ENCODE measurements at places on chromosomes 12 and 14. TPM values are rescaled to one million over a fixed set of nuclear protein-coding genes. Genes with fewer than 3 reads are reported as not detected.

The VPS29 gene
- 82.1 TPM for total RNA-seq

DNA sequence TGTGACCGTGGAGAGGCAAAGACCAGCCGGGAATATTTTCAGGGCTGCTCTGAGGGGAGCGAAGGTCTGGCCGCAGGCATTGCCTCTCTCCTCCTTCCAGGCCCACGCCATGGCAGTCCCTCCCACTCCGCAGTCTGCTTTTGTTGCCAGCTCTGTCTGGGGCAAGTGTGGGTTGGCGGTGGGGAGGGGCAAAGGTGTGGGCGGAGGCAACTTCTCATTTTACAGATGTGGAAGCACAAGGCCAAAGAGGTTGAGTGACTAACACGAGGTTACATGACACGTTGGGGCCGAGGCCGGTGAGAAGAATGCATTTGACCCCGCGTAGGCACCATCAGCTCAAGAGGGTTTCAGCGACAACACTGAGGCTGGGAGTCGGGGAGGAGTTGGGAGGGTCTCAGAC is 6.1 kb upstream of the FAIM2 start:
- DNase-seq, result peak; percentile 53

DNA sequence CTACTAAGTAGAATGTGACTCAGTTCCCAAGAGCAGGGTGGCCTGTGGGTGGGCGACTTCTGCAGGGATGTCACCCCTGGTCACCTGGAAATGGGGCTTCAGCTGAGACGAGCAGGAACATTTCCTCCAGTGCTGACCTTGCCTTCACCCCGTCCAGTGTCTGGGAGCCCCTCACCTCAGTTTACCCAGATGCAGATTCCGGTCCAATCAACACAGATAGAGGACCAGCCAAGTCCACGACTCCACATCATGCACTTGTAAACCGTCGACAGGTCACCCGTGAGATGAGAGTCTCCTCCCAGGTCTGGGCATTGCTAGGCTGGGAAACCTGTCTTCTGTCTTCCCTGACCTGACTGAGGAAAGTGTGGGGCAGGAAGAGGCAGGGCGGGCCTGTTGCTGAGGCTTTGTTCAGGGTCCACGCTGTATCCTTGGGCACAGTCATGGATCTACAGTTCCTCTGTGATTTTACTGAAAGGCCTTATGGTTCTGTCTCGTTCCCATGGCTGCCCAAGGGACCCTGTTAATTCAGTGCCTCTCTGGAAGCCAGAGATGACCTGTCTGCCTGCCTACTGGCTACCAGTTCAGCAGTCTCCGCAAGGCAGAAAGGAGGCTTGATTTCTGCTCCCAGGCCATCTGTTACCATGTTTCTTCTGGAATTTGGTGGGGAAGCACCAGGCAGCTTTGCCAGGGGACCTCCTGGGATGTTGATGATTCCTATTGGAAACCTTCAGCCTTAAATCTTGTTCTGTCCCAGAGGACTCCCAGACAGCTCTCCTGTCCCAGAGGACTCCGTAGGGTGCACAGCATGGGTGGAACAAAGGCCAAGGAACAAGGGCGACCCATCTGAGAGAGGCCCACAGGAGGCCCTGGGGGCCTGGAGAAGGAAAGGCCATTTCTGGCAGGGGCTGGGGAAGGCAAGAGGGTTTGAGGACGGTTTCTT is 288.5 kb upstream of the RTL1 start:
- no peak for DNase-seq

GRCh38 chr14:76902591-76902990 is 76.4 kb downstream of the LRRC74A start:
- no peak for DNase-seq

DNA sequence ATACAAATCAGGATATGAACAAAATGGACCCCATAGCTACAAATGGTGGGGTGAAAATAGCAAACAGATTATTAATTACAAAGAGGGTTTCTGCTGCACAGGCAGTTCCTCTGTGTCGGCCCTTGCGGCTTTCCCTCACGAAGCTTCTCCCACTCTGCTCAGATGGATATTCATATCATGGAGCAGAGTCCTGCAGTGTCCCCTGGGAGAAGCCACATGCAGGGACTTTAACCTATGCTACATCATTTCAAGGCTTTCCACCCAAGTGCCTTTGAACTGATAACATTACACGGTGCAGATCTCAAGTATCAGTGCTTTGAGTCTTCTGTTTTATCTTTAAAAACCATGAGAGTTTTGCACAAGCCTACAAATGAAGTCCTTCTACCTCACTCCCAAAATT is 229.1 kb downstream of the PPM1H start:
- DNase-seq, result no peak

The PLEKHG3 gene
- 83.9 TPM for total RNA-seq

The RHNO1 gene
- 56.4 TPM for total RNA-seq

The TMEM30B gene
- total RNA-seq, result 22.9 TPM

DNA sequence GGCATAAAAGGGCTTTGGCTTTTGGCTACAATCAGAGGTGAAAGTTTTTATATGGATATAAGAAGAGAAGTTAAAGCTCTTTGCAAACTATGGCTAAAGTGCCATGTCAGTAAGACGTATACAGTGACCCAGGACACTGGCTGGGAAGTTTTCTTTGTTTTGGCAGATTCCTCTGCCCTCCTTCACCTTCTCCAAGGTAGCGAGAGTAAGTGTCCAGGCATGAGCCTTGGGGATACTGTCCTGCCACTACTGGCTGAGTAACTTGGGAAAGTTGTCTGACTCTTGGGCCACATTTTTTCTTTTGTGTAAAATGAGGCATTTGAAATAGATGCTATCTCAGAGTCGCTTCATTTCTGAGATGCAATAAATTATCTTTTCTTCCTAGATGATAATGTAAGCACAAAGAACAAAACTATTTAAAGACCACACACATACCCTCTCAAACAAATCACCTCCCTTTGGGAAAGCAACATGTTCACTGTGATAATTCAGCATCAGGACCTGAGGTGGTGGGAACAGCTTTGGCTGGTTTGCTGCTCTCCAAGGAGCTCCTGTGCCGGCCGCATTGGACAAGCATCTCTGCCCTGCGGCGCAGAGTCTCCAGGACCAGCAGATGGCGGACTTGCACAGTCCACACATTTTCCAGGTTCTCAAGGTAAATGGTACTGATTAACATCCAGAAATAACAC is 106.3 kb downstream of the PTCSC3 start:
- DNase-seq, result peak; percentile 86

DNA sequence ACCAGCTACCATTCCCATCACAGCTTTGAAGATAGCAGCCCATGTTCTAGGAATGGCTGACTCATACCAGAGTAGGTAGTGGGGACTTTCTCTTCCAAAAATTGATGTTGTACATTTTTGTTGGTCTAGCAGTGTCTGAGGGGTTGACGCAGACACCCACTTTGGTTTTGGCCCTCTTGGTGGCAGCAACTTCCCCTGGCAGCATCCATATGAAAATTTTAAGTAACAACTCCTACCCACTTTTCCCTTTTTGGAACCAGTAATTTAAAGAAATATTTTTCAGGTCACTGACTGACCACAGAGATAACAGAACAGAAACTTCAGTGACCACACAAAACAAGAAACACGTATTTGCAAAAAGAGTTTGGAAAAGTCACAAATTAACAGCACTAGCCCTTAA is 162.0 kb upstream of the TMCC3 start:
- DNase-seq, result no peak

DNA sequence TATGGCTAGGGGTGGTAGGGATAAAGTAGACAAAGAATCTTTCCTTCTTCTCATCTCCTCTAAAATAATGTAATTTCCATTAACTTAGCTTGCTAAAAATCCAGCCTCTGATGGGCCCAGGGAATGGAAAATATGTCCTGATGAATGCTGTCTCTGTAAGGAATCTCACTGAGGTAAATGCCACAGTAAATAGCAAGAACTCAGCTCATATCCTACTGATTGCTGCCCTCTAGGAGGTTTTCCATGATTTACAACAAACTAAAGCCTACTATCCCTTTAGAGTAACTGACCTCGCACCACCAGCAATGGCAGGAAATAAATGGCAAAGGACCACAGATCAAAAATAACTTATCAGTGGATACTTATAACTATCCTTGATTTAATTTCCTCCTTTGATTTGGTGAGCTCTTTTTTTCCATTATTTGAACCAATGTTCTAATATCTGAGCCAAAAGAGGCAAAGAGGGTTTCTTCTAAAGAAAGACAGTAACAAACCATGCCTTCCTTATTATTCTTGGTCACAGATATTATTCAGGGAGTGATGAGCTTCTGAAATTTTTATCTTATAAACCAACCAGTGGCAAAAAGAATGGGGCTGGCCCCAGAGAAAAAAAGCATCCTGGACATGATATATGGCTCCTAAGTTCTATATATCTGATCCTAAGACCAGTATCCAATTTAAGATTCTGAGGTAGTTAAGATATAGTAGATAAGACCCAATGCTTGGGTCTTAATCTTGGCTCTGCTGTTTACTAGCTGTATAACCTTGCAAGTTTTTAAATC is 43.8 kb downstream of the SENP1 start:
- DNase-seq, result peak; percentile 48

The PNP gene
- total RNA-seq, result 102 TPM

DNA sequence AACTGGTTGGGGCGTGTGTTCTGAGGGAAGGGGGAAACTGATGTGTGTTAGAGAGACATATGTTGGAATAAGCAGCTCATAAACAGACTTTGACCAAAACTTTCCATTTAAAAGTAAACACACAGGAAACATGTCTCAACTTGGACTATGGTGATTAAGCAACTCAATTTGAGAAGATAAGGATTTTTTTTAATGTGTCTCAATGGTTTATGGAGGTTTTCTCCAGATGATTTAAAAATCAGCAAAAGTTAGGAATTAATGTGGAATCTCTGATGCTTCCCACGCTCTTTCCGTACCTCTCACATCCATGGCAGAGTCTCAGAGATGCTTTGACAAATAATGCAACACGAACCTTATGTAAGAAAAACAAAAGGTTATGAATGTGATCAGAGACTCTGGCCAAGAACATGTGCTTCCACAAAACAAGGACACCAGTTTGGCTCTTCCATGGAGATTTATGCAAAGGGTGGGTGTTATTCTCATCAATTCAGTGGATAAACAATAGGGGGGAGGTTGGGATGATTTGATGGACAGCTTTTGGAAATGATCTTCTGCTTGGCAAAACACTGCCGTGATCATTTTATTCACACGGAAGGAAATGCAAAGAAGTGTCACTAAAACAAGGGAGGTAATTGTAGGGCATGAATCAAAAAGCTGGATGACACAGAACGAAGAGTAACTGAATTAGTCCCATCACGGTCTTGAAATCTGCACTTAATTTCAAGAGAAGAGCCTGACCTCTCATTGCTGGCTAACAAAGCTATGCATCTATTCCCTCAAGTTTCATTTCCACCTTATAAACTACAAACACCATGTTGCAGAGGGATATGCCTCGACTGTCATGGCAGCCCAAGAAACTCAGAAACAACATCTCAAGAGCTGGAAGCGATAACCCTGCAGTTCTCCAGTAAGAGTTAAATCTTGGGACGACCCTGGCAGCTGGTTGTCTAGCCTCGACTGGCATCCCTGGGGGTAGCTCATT is 76.5 kb downstream of the FOXN3 start:
- no peak for DNase-seq

The SMCO2 gene
- total RNA-seq, result not detected

DNA sequence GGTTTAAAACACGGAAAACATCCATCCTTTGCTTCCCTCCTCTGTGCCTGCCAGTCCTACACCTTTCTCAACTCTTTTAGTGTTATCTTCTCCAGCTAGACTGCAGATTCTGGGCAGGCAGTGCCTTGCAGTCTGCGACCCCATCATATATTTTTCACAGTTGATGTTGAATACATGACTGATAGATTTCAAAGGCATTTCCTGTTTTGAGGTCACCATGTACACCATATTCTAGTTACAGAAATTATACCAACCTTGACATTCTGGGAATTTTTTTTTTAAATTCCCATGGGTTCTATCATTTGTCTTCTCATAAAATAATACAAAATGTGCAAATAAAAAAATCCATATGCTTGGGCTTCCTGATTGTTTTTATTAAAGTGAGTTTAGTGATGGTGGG is 16.6 kb downstream of the SOCS2 start:
- no peak for DNase-seq

DNA sequence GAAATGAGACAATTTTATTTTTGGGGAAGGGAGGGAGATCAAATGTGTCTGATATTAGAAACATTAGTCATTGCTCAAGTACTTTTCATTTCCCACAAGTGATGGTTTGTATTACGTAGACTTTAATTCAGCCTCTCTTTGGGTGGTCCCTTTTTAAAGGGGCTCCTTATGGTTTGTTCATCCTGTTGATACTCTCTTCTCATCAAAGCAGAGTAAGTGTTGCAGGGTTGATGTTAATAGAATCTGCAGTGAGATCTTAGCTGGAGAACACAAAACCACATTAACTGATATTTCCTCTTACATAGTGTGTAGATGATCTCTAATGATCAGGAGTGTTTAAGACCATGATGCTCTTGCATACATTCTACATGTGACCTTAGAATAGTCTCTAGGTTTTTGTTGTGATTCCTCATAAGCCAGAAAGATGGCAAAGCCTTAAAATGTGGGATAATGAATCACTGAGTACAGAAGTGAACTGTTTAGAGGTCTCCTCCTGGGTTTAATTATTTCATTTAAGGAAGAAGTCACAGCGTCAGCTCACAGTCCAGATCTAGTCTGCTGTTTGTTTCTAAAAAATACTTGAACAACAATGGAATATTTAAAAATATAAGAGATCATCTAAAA is 87.4 kb upstream of the PTPRR start:
- DNase-seq, result no peak

The DLGAP5 gene
- total RNA-seq, result 106 TPM

The PRB3 gene
- not detected for total RNA-seq

GRCh38 chr14:59455411-59455810 is 9.8 kb downstream of the GPR135 start:
- DNase-seq, result no peak

DNA sequence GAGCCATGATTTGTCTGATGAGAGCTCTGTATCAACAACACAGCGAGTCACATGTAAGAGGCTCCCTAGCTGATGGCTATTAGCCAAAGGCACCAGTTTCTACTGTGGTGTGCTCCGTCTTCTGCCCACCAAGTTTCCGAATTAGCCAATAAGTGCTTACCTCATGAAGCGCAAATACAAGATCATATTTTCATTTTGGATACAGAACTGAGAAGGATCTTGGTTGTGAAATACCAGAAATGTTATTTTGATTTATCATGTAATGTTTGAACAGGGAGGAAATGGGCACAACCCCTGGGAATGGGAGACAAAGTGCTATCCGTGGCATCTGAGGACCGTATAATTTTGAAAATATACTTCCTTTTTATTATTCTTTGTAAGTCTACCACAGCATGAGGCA is 234.3 kb downstream of the DACT1 start:
- DNase-seq, result no peak

DNA sequence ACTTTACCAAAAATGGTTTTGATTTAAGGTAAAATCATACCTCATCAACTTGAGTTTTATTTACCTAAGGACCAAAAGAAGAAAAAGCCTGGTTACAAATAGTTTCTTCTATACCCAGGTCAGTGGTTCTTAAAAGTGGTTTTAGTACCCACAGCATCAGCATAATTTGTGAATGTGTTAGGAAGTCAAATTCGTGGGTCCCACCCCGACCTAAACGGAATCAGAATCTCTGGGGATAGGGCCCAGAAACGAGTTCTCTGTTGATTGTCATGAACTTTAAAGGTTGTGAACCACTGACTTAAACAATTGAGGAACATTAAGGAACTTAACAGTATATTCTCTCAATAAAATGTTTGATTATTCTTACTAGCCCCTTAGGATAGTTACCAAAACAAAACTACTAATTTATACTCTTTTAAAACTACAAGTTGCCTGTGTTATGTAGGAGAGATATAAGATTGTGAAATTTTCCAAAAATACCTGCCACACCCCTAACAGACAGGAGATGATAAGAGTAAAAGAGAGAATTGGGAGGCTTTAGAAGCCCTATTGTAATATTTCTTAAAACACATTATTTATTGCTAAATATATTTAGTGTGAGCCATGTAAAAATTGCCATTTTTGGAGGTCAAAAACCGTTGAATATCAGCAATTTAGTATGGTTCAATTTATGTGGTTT is 669 bp upstream of the SLC25A21 start:
- DNase-seq, result no peak

Measured in GM23338 (cell line).